ENCODE measurements at places on chromosomes 2 and 18.

GRCh38 chr18:1018181-1018681 is 113.6 kb downstream of the ADCYAP1 start:
- DNase-seq, result no peak

- no peak for DNase-seq
These were observed 81.9 kb downstream of the IKZF2 start for GRCh38 chr2:213069531-213069930.

GRCh38 chr2:45661828-45662227 is 10.4 kb downstream of the PRKCE start:
- no peak for DNase-seq

- no peak for DNase-seq
These were observed 394.6 kb upstream of the SETBP1 start for GRCh38 chr18:44286049-44286448.

DNA sequence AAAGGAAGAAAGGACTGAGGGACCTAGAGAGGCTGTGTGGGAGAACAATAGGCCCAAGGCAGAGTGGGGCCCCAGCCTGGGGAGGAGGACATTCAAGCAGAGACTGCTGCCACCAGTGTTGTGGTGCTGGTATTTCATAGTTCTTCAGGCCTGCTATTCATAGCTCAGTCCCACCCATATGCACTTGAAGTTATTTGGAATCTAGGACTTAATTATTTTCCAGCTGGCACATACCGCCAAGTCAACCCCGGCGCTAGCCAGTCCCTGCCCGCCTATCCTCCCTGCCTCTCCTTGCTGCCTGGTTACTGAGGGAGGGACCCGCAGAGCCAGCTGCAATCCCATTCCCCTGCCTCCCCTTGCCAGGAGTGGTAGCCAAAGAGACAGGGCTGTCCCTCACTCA is 141.2 kb downstream of the CABLES1 start:
- DNase-seq, result no peak

DNA sequence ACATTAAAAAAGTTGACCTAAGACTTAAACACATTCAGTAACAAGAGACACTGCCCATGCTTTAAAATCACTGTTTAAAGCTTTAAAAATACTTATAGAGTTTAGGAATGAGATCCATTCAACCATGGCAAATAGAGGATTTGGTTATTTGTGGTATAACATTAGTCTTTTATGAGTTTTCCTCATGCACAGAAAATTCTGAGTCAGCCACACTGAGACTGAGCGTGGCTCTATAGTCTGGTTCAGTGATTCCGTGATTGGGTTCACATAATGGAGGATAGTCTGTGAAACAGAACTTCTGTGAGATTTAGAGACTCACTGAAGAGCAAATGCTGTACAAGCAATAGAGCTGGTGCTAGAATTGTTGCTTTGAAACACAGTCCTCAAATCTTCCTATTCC is 1502.4 kb upstream of the PIK3C3 start:
- DNase-seq, result no peak

GRCh38 chr18:32355896-32356295 is 114.8 kb downstream of the GAREM1 start:
- no peak for DNase-seq

- no peak for DNase-seq
These were observed 19.8 kb downstream of the CCDC68 start for GRCh38 chr18:54939361-54939917.

DNA sequence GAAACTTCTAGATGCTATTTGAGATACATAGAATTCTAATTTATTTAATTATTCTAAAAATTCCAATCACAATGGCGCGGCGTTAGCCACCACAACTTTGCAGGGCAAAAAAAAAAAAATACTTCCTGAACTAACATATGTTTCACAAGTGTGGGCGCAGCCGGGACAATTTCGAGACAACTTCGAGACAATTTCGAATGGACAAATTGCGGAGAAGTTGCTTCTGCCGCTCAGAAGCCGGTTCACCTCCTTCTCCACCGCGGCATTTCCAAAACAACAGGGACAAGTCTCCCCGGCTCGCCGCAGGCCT is 842 bp downstream of the PAX3 start:
- no peak for DNase-seq

GRCh38 chr2:162337868-162338267 is 6.1 kb upstream of the GCA start:
- DNase-seq, result no peak

GRCh38 chr18:741931-742512 is 29.6 kb upstream of the ENOSF1 start:
- DNase-seq, result peak; percentile 37

- DNase-seq, result no peak
These were observed 96.4 kb downstream of the ITGB1BP1 start for GRCh38 chr2:9326975-9327374.

GRCh38 chr18:76821356-76821874 is 942 bp upstream of the ZNF236 start:
- no peak for DNase-seq

Data from pulmonary artery endothelial cell (primary cell).